CD4-positive, alpha-beta T cell treated with Interleukin-1 beta for 1 hour (primary cell): ENCODE measurements at places on chromosomes 7 and 10.

- DNase-seq: no peak
Observed at GRCh38 chr10:77849039-77849664, 77.4 kb downstream of the DLG5 start.

GRCh38 chr10:101054351-101054750 is 7.4 kb upstream of the KAZALD1 start:
- DNase-seq: no peak

DNA sequence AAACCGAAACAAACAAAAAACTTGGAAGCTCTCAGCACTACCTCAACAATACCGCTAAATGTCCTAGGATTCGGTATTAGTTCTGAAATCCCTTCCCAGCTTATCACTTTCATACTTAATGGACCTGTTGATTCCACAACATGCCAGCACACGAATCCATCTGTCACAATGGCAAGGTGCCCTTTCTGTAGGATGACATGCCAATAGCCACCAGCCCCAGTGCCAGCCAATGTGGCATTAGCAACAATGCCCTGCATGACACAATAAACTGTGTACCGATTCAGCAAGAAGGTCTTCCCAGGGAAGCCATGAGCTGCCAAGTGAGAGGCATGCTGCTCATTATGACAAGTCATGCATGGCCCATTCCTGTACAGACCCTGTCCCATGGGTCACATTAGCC is 35.6 kb upstream of the CHCHD3 start:
- no peak for DNase-seq

DNA sequence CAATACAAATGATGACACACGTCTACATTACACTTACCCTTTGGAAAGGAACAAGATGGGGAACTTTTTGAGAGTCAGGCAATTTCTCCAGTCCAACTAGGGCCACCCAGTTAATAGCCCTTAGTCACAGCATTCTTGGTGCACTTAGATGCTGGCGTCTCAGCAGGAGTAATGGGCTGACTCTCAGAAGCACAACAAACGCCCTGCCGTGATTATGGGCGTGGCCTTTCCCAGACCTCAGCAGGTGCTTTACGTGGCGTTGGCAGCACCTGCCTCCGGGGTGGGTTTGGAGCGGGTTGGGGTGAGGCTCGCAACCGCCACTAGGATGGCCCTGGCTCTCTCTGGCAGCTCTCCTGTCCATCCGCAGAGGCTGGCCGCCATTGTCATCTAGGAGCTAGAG is 147.6 kb upstream of the SHH start:
- DNase-seq: no peak

- DNase-seq: no peak
Observed at GRCh38 chr7:27164367-27165088, 809 bp downstream of the HOXA9 start.

- DNase-seq: no peak
Observed at GRCh38 chr10:118799777-118800176, 45.0 kb upstream of the CACUL1 start.

GRCh38 chr7:464454-465401 is 54.9 kb downstream of the PDGFA start:
- no peak for DNase-seq

DNA sequence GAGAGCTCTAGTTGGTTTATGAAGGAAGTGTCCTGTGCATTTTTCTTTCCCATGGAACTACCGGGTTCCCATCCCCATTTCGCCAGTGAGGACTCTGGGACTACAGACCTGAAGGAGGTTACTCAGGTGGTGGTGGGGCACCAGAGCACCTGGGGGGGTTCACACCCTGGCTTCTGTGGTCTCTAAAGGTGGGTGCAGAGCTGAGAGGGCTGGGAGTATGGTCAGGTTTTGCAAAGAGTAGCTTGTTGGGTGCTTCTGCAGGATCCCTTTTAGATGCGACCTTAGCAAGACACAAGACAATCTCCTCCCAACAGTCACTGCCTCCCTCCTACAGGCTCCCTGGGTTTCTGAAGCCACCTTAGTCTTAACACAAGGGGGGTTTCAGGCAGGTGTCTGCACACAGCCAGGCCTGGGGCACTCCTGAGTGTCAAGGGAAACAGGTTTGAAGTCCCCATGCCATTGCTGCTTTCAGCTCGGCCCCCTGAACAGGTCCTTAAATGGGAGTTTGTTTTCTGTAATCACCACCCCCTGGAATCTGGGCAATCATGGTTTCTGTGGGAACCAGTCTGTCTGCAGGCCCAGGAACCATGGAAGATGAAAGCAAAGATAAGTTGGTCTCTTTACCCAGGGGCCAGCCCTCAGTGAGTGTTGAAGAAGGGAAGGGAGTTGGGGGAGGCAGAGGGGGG is 9.9 kb upstream of the CXCL12 start:
- DNase-seq: no peak

DNA sequence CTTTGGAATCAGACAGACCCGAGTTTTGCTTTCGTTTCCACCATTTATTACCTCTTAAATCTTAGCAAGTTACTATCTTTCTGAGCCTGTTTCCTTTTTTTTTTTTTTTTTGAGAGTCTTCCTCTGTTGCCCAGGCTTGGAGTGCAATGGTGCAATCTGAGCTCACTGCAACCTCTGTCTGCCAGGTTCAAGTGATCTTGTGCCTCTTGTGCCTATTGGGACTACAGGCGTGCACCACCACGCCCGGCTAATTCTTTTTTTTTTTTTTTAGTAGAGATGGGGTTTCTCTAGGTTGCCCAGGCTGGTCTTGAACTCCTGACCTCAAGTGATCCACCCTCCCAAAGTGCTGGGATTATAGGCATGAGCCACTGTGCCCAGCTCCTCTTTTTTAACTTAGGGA is 79.5 kb upstream of the LRRC17 start:
- DNase-seq: no peak

GRCh38 chr7:50658696-50659095 is 93.5 kb upstream of the DDC start:
- DNase-seq: no peak

DNA sequence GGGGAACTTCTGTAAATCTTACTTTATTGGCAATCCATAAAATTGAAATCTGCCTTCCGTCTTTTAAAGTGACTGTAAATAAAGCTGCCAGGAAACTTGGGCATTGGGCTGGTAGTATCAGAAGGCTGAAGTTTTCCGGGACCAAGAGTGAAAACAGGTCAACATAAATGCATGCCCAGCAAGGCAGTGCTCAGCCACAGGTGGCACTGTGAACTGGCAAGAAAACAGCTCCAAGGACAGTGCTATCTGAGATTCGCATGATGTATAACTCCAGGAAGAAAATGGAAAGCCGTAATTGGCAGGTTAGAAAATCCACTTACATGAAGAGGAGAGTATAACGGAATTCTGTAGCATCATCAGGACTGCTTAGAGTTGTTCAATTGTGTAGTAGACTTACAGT is 1.9 kb upstream of the INSYN2A start:
- no peak for DNase-seq

GRCh38 chr10:128062881-128063563 is 63.2 kb downstream of the MKI67 start:
- DNase-seq: peak; percentile 73

- DNase-seq: no peak
Observed at GRCh38 chr10:81127931-81128330, 590.2 kb downstream of the SH2D4B start.

GRCh38 chr10:29329420-29329819 is 40.5 kb downstream of the LYZL1 start:
- DNase-seq: no peak

- no peak for DNase-seq
Observed at GRCh38 chr10:47237316-47238260, 62.4 kb upstream of the GDF10 start.

- no peak for DNase-seq
Observed at GRCh38 chr7:3879355-3880075, 578.5 kb downstream of the SDK1 start.

- DNase-seq: no peak
Observed at GRCh38 chr7:137755427-137755826, 91.3 kb downstream of the DGKI start.

DNA sequence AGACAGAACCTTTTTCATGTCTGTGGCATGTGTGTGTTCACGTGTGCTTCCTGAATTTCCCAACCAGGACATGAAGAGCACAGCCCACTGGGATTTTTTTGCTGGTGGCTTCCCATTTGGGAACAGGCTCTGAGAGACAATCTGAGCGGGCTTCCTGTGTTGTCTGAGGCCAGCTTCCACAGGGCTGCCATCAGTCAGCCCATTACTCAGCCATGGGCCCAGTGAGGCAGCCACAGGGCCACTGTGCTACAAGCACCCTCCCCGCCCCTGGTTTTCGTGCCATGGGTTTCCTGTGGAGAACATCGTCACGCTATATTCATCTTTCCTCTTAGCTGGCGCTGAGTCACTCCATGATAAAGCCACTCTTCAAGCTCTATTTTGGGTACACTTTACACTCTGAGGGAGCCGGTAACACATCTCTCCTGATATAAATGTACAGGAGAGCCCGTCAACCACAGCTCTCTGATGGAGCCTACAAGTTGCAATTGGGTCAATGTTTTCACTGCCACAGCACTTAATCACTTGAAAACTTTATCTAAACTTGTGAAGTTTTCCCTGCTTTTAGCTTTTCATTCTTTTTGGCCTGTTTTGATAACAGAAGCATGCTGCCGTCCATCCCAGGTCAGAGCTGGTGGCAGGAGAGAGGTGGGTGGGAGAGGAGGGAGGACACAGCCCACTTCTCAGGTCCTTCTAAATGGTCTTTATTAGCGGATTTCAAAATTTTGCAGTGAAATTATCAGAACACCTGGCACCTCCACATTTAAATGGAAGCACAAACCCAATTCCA is 96.9 kb downstream of the HIPK2 start:
- peak; percentile 8 for DNase-seq

GRCh38 chr10:119020627-119020946 is 8.9 kb upstream of the NANOS1 start:
- DNase-seq: no peak

DNA sequence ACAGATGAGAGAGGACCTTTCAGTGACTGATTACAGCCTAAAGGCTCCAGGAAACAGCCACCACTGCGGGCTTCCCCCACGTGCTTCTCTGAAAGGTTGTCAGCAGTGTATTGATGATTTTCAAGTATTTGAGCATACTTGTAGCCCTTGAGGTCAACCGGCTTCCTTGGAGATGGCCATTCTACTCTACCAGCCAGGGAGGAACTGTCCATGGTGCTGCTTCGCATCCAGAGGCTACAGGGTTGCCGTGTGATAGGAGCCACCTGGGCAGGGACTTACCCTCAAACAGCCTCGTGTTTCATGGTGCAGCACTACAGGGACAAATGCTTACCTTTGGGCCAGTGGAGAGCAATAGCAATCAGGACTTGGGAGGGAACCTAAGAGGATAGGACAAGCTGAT is 179.5 kb downstream of the DPP6 start:
- DNase-seq: no peak

GRCh38 chr10:35140727-35141126 is 14.1 kb downstream of the CREM start:
- no peak for DNase-seq

GRCh38 chr10:60901561-60902235 is 42.3 kb downstream of the RHOBTB1 start:
- DNase-seq: no peak

- DNase-seq: no peak
Observed at GRCh38 chr7:137572056-137572784, 228.7 kb upstream of the PTN start.

DNA sequence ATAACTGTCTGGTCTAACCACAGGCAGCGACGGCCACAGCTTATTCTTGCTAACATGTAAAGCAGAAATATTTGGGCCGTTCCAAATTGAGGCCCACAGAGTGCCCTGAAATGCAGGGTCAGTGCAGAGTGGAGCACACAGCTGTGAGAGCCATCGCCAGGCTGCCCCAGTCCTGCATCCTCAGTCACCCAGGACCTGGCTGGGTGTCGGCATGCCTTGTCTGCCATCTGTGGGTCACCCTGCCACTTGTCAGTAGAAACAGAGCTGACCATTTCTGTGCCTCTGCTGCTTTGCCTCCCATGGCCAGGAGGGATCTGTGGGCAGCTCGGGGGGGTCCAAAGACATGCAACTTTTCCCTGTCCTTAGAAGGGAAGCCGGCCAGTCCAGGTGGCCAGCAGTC is 57.3 kb upstream of the BTBD16 start:
- DNase-seq: no peak

DNA sequence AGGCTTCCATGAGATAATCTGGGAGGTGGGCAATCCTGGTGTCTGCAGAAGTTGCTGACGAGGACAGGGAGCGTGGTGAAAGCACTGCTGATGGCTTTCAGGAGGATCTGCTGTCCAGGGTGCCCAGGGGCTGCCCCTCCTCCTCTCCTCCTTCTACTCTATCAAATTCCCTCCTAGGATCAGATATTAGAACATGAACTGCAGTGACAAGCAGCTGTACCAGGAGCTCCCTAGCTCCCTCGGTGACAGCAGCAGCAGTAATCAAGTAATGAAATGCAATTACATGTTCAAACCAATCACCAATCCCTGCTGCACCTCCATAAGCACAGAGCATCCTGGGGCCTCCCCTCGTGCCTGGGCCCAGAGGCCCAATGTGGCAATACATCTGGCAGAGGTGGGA is 46.9 kb downstream of the GRID1 start:
- DNase-seq: no peak

- no peak for DNase-seq
Observed at GRCh38 chr10:116170815-116171250, 102.2 kb downstream of the GFRA1 start.

DNA sequence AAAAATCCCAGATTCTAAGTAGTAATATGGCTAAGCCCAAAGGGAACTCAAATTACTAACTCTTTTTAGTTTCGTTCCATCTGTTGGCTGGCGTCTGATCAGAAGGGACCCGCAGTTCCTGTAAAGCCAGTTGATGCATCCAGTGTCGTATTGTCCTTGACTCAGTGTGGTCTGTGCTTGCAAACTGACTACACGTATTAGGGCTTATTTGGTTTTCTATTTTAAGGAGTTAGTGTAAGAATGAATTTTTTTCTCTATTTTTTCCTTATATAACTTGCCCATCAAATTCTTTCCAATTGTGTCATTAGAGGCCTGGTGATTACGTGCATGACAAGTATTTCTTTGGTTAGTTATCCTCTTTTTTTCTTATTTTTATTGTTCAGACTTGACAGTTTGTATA is 9.7 kb downstream of the ABCA13 start:
- DNase-seq: no peak

- no peak for DNase-seq
Observed at GRCh38 chr7:64555046-64555445, 7.8 kb downstream of the ZNF680 start.

- DNase-seq: no peak
Observed at GRCh38 chr7:2720024-2720423, 32.0 kb downstream of the AMZ1 start.

DNA sequence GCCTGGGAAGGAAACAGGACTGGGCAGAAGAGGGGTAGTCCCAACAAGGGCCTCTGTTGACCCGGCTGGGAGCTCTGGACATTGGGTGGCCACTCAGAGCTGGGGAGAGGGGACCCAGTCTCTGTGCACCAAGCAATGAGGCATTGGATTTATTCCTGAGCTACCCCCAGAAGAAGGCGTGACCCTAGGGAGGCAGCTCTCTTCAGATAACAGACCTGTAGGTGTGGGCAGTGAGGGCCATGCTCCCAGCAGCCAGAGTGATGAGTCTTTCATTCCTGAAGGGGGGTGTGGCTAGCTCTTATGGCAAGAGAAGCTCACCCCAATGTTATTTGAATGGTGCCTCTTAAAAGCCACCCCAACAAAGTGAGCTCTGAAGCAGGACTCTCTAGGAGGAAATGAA is 20.4 kb downstream of the TEX36 start:
- DNase-seq: no peak

- no peak for DNase-seq
Observed at GRCh38 chr7:80679921-80680907, 41.8 kb downstream of the CD36 start.
